ENCODE measurements at places on chromosomes 1 and 21. TPM values are rescaled to one million over a fixed set of nuclear protein-coding genes. Genes with fewer than 3 reads are reported as not detected.

CFAP107 gene
- not detected for total RNA-seq

CDC20 gene
- total RNA-seq, result 203 TPM

LEMD1 gene
- not detected for total RNA-seq

PDIK1L gene
- 2.9 TPM for total RNA-seq

NR0B2 gene
- not detected for total RNA-seq

KCNJ10 gene
- total RNA-seq, result not detected

ADORA1 gene
- total RNA-seq, result 19.1 TPM

OR2L3 gene
- not detected for total RNA-seq

SGIP1 gene
- total RNA-seq, result 4.3 TPM

TXNIP gene
- total RNA-seq, result 104 TPM

PLD5 gene
- 0.90 TPM for total RNA-seq

ARHGEF16 gene
- total RNA-seq, result not detected

ANKRD34A gene
- total RNA-seq, result 3.1 TPM

GPR89A gene
- 47.4 TPM for total RNA-seq

S100A2 gene
- 24.8 TPM for total RNA-seq

SLC1A7 gene
- not detected for total RNA-seq

SLC22A15 gene
- 3.4 TPM for total RNA-seq

TMEM269 gene
- total RNA-seq, result not detected

PDPN gene
- not detected for total RNA-seq

DFFB gene
- total RNA-seq, result 7.2 TPM

NMNAT2 gene
- 2.4 TPM for total RNA-seq

OR2L8 gene
- not detected for total RNA-seq

TNFSF18 gene
- total RNA-seq, result 0.90 TPM

S100A3 gene
- total RNA-seq, result 55.5 TPM

HFM1 gene
- 0.13 TPM for total RNA-seq

OR2L5 gene
- total RNA-seq, result not detected

GNG12 gene
- 134 TPM for total RNA-seq

OLIG2 gene
- total RNA-seq, result not detected

PROK1 gene
- total RNA-seq, result not detected

TAF13 gene
- 67.0 TPM for total RNA-seq

HJV gene
- 1.2 TPM for total RNA-seq

CCDC30 gene
- 0.38 TPM for total RNA-seq

FCRL2 gene
- not detected for total RNA-seq

PPIAL4G gene
- total RNA-seq, result not detected

SLC35D1 gene
- 41.3 TPM for total RNA-seq

F5 gene
- total RNA-seq, result not detected

IRF6 gene
- not detected for total RNA-seq

TTC22 gene
- total RNA-seq, result not detected

DBT gene
- 3.4 TPM for total RNA-seq

INSRR gene
- total RNA-seq, result not detected

PAX7 gene
- not detected for total RNA-seq

PLPPR5 gene
- total RNA-seq, result not detected

ZFP69 gene
- total RNA-seq, result 1.2 TPM

Measured in LHCN-M2 (cell line).